ENCODE measurements at places on chromosomes 12 and 14.

- DNase-seq = no peak
Measured at GRCh38 chr12:10632226-10632625, 18.8 kb upstream of the MAGOHB start.

- no peak for DNase-seq
Measured at GRCh38 chr14:48622980-48623379, 947.6 kb upstream of the MDGA2 start.

DNA sequence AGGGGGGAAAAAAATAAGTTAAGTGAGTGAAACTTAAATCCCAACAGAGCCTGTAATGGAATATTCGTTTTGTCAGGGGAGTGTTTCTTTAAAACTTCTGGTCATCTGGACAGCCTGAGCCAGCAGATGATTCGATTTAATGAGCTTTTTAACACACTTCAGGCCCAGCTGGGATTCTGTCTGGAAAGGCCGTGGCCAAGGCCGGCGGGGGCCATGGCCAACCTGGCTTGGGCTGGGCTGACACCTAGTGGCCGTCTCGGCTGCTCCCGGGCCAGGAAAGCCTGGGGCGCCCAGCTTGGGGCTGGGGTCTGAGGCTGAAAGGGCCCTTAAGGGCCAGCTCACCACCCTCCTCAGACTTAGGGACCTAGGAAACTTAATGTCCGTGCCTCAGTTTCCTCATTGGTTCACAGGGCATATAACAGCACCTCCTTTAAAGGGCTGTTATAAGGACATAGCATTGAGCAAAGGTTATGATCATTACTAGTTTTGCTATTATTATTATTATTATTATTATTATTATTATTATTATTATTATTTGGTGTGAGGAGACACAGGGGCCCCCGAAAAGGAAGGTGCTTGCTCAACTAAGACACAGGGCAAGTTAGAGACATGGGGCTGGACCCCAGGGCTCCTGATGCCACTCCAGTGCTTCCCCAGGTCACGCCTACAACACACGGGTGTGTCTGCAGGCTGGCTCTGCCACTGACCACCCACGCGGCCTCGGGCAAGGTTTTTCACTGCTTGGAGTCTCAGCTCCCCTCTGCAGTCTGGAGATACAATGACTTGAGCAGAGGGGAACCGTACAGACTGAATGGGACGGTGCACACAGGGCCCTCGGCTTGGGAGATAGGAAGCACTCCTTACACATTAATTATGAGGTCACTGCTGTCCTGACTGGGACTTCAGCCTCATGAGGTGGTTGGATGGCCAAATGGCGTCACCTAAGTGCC, 84.0 kb downstream of the SYNE3 start:
- peak; percentile 27 for DNase-seq

DNA sequence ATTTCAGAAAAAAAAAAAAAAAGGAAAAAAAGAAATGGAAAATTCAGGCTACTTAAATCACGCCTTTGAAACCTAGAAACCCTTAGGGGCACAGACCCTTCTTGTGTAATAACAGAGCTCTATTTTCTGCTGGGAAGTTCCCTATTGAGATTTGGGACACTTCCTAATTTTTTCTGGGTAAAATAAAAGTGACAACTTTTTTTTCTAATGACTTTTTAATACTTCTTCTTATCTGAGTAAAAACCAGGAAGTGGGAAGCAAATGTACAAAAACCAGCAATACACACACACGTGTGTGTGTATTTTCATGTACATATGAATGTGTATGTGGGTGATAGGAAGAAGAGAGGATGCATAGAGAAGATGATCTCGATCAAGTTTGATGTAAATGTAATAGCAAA, 35.8 kb downstream of the ETV6 start:
- peak; percentile 51 for DNase-seq

DNA sequence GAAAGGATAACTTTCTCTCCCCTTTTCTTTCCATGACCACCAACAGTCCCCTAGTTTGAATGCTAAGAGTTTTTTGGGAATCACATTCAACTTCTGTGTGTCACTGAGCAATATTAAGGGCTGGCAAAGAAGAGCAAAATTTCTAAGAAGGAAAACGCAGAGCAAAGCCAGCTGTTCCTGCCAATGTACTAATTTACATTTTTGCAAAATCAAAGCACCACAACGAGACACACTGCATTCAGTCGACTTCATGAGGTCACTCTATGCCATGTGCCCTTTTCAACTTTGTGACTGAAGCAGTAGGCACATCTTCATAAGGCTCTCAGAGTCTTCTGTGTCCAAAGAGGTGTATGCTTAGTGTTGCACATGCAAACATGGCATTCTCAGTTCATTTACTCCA, 66.4 kb downstream of the PTPRR start:
- no peak for DNase-seq

GRCh38 chr12:131018019-131018620, 64.4 kb downstream of the ADGRD1 start:
- DNase-seq = no peak

DNA sequence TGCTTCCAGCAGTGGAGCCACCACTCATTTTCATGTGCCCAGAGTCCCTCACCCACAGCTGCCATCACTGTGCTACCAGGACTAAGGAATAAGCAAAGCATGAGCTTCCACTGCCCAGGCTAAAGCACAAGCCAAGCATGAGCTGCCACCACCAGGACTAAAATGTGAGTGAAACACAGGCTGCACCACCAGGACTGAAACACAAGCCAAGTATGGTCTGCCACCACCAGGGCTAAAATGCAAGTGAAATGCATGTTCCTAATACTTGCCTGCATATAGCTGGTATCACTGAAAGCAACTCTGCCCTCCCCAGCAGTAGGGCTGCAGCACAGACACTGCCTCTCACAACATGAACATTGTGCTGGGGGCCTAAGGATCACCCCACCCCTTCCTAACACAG, 30.0 kb downstream of the CEP83 start:
- peak; percentile 23 for DNase-seq

DNA sequence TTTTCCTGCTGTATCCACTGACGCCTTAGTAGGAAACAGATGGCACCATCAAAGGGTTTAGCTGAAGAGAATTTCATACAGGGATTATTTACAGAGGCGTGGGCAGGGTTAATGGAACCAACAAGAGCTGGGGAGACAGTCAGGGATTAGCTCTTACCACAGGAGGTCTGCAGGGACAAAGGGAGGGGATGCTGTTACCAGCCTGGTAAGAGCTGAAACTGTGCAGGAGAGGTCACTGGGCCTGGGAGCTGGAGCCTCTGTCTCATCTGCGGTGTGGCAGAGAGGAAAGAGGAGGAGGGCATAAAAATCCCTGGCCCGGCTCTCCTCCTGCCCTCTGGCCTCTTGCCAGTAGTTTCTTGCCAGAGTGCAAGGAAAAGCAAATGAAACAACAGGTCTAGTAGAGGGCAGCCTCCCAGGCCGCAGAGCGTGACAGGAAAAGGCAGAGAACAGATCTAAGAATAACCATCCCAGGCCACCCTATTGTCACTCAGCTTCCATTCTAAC, 18.9 kb upstream of the POC1B start:
- DNase-seq = peak; percentile 44

DNA sequence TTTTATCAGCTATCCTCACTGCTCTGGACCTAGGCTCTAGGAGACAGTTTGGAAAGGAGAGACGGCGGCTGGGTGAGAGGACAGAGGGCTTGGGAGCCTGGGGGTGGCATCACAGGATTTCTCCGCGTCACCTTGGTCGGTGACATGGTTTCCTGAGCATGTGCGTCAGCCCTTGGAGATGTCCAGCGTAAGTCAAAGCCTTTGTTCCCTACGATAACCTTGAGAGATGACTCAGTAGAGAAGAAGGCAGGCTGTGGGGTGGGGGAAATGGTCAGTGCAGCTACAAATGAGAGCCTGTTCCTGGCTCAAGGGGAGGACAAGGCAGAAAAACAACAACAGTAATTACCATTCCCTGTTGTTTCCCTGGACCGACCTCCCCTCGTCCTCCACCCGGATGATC, 90.2 kb upstream of the TBX3 start:
- no peak for DNase-seq

- no peak for DNase-seq
Measured at GRCh38 chr12:55385891-55386290, 14.4 kb upstream of the OR6C65 start.

- no peak for DNase-seq
Measured at GRCh38 chr12:13085968-13086686, 17.3 kb downstream of the GSG1 start.

GRCh38 chr12:5201554-5202218, 158.0 kb downstream of the KCNA5 start:
- DNase-seq = no peak

GRCh38 chr12:124477107-124477915, 90.1 kb downstream of the NCOR2 start:
- no peak for DNase-seq

- no peak for DNase-seq
Measured at GRCh38 chr14:63209160-63209559, 4.9 kb downstream of the RHOJ start.

DNA sequence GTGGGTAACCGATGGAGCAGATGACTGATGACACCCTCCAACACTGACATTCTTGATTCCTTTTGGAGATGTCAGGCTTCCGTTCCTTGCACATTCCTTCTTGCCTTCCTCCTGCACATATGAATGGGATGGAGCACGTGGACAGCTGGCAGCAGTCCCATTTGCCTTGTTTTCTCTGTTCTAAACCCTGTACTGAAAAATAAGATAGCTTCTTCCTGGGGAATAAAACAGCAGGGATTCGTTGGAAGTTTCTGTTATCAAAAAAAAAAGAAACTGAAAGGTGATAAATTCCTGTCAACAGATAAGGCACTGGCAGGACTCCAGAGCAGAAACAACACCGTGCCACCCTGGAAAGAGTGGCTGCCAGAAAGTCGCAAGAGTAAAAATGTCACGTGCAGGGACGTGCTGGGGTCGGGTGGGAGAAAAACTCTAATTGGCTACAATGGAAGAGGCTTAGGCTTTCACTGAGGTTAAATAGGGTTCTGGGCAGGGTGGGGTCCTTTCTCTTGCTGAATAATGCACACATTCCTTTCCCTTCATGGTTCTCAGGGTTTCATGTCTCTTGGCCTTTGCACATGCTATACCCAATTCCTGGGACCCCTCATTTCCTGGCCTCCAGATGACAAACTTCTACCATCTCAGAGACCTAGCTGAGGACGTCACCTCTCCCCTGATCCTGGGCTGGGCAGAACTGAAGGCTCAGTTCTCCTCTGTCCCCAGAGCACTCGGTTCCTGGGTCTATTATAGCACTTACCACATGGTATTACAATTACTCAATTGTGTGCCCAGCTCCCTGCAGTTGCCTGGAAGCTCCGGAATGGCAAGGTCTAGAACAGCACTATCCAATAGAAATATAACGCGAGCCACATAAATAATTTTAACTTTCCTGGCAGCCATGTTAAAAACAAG, 7.0 kb upstream of the NUAK1 start:
- no peak for DNase-seq

GRCh38 chr12:9776781-9777180, 16.1 kb upstream of the CD69 start:
- DNase-seq = no peak

- peak; percentile 51 for DNase-seq
Measured at GRCh38 chr12:68240975-68241374, 12.4 kb downstream of the IL22 start.

GRCh38 chr12:62522984-62523383, 56.4 kb downstream of the MON2 start:
- peak; percentile 33 for DNase-seq

DNA sequence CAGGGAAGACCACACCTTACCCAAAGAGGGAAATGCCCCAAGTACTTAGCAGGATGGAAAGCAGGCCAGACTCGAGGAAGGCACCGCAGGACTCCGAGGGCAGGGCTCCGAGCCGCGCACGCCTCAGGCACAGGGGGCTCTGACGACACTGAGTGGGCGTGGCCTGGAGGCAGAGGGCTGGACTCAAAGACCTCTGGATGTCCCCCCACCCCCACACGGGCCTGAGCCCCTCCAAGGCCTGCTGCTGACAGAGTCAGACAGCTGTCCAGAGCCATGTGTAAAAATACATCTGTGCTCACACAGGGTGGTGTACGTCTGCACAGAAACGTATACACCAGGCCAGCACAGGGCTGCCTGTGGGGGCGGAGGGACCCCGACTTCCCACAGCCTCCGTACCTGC, 1.4 kb downstream of the AKT1 start:
- DNase-seq = peak; percentile 79

DNA sequence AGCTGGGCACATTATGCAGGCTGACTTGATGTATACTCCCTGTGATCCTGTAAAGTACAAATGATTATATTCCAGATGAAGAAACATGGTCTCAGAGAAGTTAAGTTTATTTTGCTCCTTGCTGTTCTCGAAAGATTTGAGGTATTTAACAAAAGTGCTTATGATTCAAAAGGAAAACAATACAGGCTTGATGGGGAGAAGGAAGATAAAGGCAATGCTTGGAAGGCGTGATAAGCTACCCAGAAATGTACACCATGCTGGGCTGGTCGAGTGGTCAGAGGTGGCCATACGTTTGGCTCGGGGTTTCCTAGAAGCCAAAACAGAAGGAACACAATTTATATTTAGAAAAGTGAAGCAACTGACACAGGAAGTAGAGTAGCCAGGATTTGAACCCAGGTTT, 201.0 kb downstream of the KTN1 start:
- DNase-seq = peak; percentile 18

DNA sequence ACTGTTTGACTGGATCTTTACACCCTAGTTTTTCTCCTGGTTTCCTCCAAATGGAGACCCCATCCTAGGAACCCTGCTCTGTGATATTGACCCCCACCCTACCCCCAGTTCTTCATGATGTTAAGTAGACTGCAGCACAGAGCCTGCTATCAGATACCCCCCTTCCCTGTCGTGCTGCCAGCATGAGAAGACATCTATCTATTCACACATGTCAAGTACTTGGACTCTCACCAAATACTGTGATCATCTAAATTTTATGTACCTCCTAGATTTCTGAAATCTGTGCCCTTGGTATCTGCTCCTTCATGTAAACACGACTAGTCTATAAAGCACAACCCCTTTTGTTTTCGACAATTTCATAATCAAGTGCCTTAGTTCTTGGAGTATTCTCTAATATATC, 38.9 kb downstream of the FERMT2 start:
- DNase-seq = no peak

- peak; percentile 100 for DNase-seq
Measured at GRCh38 chr12:54306925-54307741, 6.3 kb upstream of the NFE2 start.

DNA sequence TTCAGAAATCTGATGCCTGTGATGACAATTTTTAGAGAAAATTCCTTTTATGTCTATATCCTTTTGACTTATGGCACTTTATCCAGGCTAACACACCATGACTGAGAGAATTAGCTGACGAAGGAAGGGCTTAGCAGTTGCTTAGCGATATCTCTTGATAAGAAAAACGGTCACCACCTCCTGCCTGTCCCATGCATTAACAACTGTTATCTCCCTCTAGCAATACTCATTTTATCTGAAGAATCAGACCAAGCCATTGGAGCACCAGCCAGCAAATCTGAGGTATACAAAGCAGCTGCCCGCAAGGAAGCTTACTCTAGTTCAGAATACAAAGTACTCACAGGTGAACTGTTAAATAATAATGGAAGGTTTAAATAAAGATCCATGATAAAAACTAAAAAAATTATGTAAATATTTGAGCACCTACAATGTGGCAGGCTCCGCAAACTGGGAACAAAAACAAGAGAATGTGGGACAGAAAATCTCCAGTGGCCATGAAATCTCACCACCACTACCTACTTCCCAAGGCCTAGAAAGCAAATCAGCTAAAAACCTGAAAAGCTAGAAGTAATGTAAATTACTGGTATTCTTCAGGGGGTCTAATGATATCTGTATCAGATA, 24.3 kb downstream of the PPM1H start:
- peak; percentile 94 for DNase-seq

Measured in hematopoietic multipotent progenitor cell treated with erythropoietin and hydrocortisone succinate and interleukin-3 and kit ligand, for 4 days (in vitro differentiated cells).